Heart left ventricle (tissue), 16 donors: ENCODE measurements at places on chromosomes 2 and 18. TPM values are rescaled to one million over a fixed set of nuclear protein-coding genes. Genes with fewer than 3 reads are reported as not detected.

DNA sequence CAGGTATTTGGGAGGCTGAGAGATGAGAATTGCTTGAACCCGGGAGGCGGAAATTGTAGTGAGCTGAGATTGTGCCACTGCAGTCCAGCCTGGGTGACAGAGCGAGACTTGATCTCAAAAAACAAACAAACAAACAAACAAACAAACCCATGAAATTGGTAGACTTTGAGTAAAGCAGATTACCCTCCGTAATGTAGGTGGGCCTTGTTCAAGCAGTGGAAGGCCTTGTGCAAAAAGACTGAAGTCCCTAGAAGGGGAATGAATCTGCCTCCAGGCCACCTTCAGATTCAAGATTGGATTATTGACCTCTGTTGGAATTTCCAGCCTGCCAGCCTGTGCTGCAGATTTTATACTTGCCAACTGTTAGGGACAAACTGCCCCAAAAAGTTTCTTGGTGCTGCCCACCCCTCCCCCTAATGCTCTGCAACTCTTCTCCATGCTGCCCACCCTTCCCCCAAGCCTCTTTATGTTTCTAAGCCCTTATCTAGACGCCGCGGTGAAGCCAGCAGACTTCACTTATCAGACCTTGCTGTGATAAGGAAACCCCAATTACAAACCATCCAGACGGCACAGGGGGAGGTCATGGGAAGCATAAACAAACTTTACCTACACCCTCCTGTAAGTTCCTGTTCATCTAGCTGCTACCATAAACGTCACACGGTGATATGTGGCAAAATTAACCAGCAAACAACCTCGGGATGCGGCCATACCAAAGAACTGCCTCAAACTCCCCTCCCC, 17.0 kb downstream of the CYP27A1 start:
- no peaks in the 10 kb centered on the region for H3K27me3 ChIP-seq
- no peaks in the 10 kb centered on the region for H3K4me1 ChIP-seq
- DNase-seq, result no peak

- H3K4me1 ChIP-seq, result peaks cover 3% of the 10 kb centered on the region
- H3K27me3 ChIP-seq, result no peaks in the 10 kb centered on the region
- no peak overlapping the region for H3K27ac ChIP-seq
- H3K4me3 ChIP-seq, result no peak overlapping the region
These were observed 50.4 kb upstream of the EPAS1 start for GRCh38 chr2:46246790-46247189.

DNA sequence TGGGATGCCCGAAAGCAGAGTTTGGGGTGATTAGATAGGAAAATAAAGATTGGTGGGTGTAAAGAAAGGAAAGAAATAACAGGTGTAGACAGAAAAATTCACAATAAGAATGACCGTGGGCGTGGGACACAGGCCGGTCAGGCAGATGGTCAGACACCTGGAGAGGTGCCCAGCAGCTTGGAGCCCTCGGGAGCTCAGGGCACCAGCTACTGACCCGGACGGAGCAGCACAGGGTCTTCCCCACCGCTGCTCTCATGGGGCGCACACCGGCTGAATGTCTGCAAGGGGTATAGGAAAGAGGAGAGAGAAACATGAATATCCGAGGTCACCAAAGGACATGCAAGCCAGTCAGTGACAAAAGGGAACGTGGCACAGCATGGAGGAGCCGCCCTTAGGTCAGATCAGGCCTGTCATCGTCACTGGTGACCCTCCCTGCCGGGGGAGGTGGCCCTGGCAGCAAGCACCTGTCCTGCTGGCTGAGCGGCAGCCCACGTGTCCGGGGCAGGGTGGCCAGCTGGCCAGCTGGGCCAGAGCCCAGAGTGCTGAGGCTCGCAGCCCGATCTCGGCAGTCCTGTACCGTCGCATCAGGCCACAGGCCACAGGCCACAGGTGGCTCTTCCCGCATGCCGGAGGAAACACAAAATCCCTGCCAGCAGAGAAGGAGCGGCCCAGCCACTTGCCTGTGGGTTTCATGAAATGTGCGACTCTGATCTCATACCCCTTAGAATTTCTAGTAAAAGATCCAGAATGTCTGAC, 112.0 kb upstream of the NDUFV2 start:
- DNase-seq, result peak; percentile 45
- no peaks in the 10 kb centered on the region for H3K36me3 ChIP-seq
- H3K4me1 ChIP-seq, result no peaks in the 10 kb centered on the region

- no peaks in the 10 kb centered on the region for H3K4me1 ChIP-seq
- H3K36me3 ChIP-seq, result no peaks in the 10 kb centered on the region
- peaks cover 5% of the 10 kb centered on the region for H3K27me3 ChIP-seq
- no peak for DNase-seq
- H3K4me3 ChIP-seq, result no peak overlapping the region
- no peak overlapping the region for H3K27ac ChIP-seq
These were observed 25.4 kb upstream of the ST3GAL5 start for GRCh38 chr2:85913884-85914881.

DNA sequence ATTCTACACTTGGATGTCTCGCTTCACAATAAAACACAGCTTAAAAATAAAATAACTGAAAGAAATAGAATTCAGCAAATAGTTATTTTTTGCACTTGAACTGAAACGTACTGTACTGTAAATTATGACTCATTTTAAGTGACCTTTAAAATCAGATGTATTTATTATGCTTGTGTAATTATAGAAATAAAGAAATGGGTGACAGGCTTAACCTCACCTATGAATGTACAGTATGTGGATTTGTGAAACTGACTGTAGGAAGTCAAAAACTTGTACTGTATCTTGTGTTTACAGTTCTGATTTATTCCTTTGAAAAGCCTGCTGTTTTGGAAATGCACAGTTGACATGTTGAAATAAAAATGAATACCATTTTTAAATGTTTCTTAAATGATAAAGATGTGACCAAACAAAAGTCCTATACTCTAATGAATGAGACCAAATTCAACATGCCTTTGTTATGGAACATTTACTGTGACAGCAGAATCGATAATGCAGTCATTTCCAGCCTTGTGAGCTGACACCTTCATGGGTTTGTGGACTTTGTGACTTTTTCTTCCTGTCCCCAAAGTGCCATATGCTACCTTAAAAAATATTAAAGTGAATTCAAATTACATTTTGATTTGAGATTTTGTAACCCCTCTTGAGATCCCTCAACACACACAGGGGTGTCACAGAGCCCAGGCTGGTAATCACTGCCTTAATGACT, 32.7 kb downstream of the NEMP2 start:
- no peaks in the 10 kb centered on the region for H3K4me1 ChIP-seq
- DNase-seq, result no peak

DNA sequence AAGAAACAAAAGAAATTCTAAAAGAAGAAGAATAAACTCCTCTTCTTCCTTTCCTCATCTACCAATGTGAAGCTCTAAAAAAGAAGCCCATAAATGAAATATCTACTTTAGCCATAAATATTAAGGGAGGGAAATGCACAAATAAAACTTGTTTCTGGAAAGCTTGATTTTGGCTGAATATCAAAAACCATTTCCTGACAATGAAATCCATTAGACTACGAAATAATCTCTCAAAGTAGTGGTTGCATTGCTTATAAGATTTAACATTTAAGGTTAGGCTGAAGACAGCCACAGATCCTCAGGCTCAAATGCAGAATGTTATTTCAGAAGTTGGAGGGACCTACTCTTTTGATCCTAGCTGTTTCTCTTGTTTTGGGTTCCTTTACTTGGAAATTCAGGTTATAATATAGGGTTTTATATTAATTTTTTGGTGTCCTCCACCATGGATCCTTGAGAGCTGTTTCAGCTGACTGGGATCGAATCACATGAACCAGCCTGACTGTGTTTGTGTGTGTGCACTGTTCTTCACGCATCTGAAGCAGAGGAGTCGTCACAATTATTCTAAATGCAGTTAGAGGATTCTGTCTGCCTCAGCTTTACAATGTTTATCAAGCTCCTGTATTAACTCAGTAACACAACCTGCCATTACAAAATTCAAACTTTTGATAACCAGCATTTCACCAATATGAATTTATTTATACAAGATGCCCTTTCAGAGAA, 474.8 kb downstream of the ARHGAP15 start:
- H3K4me3 ChIP-seq, result no peak overlapping the region
- H3K4me1 ChIP-seq, result no peaks in the 10 kb centered on the region
- H3K36me3 ChIP-seq, result no peaks in the 10 kb centered on the region
- H3K27me3 ChIP-seq, result no peaks in the 10 kb centered on the region
- H3K27ac ChIP-seq, result no peak overlapping the region

GRCh38 chr2:148167855-148168254, 147.0 kb downstream of the MBD5 start:
- H3K27me3 ChIP-seq, result no peaks in the 10 kb centered on the region
- H3K4me3 ChIP-seq, result no peak overlapping the region
- H3K36me3 ChIP-seq, result no peaks in the 10 kb centered on the region
- no peak overlapping the region for H3K27ac ChIP-seq

DNA sequence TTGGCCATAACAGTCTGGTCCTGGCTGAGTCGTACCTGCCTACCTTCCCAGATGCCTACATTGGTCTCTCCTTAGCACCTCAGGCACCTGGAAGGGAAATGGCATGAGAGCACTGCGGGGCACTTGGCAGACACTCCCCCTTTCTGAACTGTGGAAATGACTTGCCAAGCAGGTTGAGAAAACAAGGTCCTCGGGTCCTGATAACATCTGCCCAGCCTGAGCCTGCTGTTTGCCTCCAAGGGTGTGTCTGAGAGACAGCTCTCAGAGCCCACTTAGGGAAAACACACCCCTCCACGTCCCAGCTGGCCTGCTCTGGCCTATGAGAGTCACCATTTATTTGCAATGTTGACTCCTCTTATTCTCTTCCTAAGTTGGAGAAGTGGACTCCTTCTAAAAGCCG, 10.5 kb downstream of the FAM110C start:
- H3K27me3 ChIP-seq, result no peaks in the 10 kb centered on the region
- H3K4me1 ChIP-seq, result no peaks in the 10 kb centered on the region
- H3K27ac ChIP-seq, result no peak overlapping the region
- H3K4me3 ChIP-seq, result no peak overlapping the region
- no peak for DNase-seq

- no peak overlapping the region for H3K27ac ChIP-seq
- H3K4me1 ChIP-seq, result no peaks in the 10 kb centered on the region
- DNase-seq, result no peak
- H3K4me3 ChIP-seq, result no peak overlapping the region
These were observed 375.2 kb downstream of the TRIB2 start for GRCh38 chr2:13091861-13092378.

DNA sequence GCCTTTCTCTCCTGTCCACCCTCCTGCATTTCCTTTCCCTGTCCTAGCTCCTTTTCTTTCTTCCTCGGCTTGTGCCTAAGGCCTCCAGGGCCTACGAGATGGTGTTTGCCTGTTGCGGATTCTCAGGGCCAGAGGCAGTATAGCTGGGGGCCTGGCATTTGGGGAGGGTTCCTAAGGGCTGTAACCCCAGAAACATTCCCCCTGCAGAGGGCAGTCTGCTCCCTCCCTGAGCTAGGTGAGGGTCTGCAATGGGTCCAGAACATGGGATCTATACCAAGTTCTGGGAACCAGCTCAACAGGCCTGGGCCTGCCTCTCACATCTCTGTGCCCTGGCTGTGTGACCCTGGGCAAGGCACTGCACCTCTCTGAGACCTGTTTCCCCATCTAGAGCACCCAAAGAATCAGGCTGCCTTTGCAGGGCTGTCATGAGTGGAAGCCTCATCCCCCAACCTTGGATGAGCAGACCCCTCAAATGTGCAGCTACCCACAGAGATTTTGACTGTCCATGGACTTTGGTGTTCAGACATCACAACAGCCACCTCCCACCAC, 97.5 kb downstream of the GLI2 start:
- no peak overlapping the region for H3K4me3 ChIP-seq
- no peaks in the 10 kb centered on the region for H3K36me3 ChIP-seq
- DNase-seq, result no peak
- H3K4me1 ChIP-seq, result peaks cover 9% of the 10 kb centered on the region
- no peaks in the 10 kb centered on the region for H3K27me3 ChIP-seq

- no peaks in the 10 kb centered on the region for H3K4me1 ChIP-seq
- no peak overlapping the region for H3K27ac ChIP-seq
- H3K27me3 ChIP-seq, result no peaks in the 10 kb centered on the region
- DNase-seq, result no peak
- no peak overlapping the region for H3K4me3 ChIP-seq
- H3K36me3 ChIP-seq, result peaks cover 3% of the 10 kb centered on the region
These were observed 90.6 kb downstream of the FEZ2 start for GRCh38 chr2:36507408-36507812.

GRCh38 chr2:224689539-224689938, 26.6 kb downstream of the CCDC195 start:
- no peak for DNase-seq
- no peaks in the 10 kb centered on the region for H3K4me1 ChIP-seq
- H3K27ac ChIP-seq, result no peak overlapping the region
- H3K36me3 ChIP-seq, result no peaks in the 10 kb centered on the region

DNA sequence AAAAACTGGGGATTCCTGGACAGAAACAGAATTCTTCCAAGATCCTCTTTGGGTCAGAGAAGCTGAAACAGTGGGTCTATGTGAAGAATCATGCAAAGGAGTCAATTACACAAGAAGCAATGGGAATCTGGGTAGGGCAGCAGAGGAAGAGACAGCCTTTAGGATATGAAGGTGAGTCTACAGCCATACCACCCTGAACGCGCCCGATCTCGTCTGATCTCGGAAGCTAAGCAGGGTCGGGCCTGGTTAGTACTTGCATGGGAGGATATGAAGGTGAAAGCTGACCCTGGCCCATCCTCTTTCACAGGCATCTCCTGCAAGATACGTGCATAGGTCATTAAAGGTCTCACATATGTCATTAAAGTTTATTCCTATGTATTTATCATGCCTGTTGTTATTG, 1080.9 kb upstream of the FANCL start:
- H3K27me3 ChIP-seq, result no peaks in the 10 kb centered on the region
- H3K4me3 ChIP-seq, result no peak overlapping the region
- H3K27ac ChIP-seq, result no peak overlapping the region
- H3K4me1 ChIP-seq, result no peaks in the 10 kb centered on the region
- no peak for DNase-seq

GRCh38 chr18:10977042-10977441, 172.3 kb downstream of the PIEZO2 start:
- no peaks in the 10 kb centered on the region for H3K36me3 ChIP-seq
- no peaks in the 10 kb centered on the region for H3K4me1 ChIP-seq
- H3K4me3 ChIP-seq, result no peak overlapping the region
- H3K27ac ChIP-seq, result no peak overlapping the region
- no peak for DNase-seq

- no peaks in the 10 kb centered on the region for H3K36me3 ChIP-seq
- no peaks in the 10 kb centered on the region for H3K4me1 ChIP-seq
- H3K27ac ChIP-seq, result no peak overlapping the region
- H3K4me3 ChIP-seq, result no peak overlapping the region
- no peak for DNase-seq
These were observed 93.5 kb downstream of the SPIRE1 start for GRCh38 chr18:12564378-12564777.

DNA sequence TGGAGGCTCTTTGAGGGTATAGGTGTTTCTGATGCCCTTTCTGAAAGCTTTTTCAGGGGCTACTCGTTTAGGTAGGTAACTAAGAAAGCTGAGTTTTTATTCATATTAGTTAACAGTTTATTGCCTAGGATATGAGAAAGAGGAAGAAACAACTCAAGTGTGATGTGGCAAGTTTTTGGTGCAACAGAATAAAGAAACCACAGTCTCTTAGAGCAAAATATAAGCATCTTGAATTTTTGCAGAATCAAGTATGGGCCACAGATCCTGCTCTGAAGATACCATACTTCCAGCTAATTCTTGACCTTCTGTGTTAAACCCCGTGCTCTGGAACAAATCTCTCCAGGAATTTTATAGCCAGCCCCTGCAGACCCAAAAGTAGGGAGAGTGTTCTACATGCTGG, 147.7 kb upstream of the SLC1A4 start:
- H3K27ac ChIP-seq, result no peak overlapping the region
- H3K27me3 ChIP-seq, result no peaks in the 10 kb centered on the region
- no peaks in the 10 kb centered on the region for H3K36me3 ChIP-seq
- no peaks in the 10 kb centered on the region for H3K4me1 ChIP-seq
- no peak overlapping the region for H3K4me3 ChIP-seq

The ABCG5 gene
- total RNA-seq, result not detected

The WDR75 gene
- total RNA-seq, result 13.8 TPM

The REEP1 gene
- 34.6 TPM for total RNA-seq

The IGFBP5 gene
- 110 TPM for total RNA-seq

The SLC14A1 gene
- 19.4 TPM for total RNA-seq
